HS-5 (cell line): ENCODE measurements at places on chromosomes 5 and 9.

- no peak for DNase-seq
Observed at GRCh38 chr5:4924577-4924976, 215.6 kb upstream of the ADAMTS16 start.

GRCh38 chr5:180816608-180817534 lies 14.3 kb upstream of the MGAT1 start:
- no peak for DNase-seq

- no peak for DNase-seq
Observed at GRCh38 chr5:137741718-137742117, 5.8 kb upstream of the KLHL3 start.

GRCh38 chr9:135789838-135790291 lies 87.9 kb downstream of the KCNT1 start:
- no peak for DNase-seq

DNA sequence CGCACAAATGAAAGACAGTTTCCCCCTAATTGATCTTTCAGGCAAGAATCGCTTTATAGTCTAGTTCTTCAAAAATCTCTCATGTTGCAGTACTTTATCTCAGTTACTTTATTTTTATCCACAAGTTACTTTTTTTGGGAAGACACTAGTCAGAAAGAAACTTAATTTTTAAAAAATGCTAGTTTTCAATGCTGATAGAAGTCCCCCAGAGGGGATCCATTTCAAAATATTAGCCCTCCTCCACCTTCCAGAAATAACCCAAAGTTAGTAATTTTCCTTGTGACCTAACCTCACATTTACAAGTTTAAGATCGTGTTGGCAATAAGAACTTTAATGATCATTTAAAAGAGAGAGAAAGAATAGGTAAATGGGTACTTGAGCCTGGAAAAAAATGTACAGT lies 11.0 kb downstream of the C1QTNF3 start:
- DNase-seq, result no peak

GRCh38 chr9:13467157-13467556 lies 187.7 kb upstream of the MPDZ start:
- no peak for DNase-seq

GRCh38 chr9:75369989-75370388 lies 281.7 kb downstream of the OSTF1 start:
- DNase-seq, result no peak

DNA sequence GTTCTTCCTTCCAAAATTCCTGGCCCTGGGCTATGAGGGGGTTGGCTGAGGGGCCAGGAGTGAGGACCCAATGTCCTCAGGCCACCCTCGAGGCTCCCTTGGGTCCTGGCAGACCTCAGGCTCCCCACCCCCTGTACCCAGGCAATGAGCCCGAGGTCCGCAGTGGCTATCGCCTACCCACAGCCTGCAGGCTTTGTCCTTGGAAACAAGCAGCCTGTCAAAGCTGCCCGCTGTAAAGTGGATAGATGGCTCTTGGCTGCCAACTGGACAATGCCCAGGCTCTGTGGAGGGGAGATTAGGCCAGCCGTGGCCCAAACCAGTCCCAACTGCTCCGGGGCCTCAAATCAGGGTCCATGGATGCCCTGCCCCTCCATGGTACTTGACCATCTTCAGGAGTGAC lies 2.2 kb upstream of the ADGRD2 start:
- no peak for DNase-seq
